ENCODE measurements at places on chromosomes 6 and 20. TPM values are rescaled to one million over a fixed set of nuclear protein-coding genes. Genes with fewer than 3 reads are reported as not detected.

DNA sequence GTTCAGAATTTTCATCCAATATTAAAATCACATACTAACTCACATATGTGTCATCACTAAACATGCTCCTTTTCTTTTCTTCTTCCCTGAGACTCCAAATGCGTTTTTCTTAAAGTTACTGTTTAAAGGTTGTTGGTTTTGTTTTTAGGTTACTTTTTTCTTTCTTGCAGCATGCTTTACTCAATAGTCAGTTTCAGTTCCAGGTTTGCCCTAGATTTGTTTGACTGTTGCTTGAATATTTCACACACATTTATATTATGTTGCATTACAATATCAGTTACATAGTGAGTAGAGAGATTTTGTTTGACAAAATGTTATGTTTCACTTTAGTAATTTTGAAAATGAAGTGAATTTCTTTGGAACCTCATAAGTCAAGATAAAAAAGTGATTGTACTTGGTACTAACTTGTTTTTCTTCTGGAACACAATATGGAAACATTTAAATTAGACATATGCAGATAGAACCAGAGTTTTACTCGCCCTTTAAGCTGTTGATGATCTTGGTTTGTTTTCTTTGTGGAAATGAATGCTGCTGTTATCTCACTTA is 27.3 kb downstream of the FNDC1 start:
- no peak for DNase-seq

- no peak for DNase-seq
Measured at GRCh38 chr20:10802236-10802635, 128.4 kb upstream of the JAG1 start.

- DNase-seq = no peak
Measured at GRCh38 chr20:63737945-63738686, 1.5 kb upstream of the SLC2A4RG start.

DNA sequence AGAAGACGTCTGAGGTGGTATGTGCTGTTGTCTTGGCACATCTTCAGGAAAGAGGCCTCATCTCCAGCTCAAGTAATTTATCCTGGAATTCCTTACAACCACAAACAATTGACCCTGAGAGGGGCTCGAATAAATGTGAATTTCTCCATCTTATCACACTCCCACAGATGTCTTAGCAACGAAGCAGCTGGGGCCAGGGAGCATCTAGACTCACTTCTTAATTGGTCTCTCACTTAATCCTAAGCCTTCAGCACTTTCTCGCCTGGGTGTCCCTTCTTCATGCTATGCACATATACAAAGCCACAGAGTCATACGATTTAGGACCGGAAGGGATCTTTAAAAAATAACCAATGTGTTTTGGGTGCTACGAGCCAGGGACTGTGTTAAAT is 27.1 kb downstream of the PCK1 start:
- no peak for DNase-seq

The ADGRF1 gene
- not detected for polyA plus RNA-seq

DNA sequence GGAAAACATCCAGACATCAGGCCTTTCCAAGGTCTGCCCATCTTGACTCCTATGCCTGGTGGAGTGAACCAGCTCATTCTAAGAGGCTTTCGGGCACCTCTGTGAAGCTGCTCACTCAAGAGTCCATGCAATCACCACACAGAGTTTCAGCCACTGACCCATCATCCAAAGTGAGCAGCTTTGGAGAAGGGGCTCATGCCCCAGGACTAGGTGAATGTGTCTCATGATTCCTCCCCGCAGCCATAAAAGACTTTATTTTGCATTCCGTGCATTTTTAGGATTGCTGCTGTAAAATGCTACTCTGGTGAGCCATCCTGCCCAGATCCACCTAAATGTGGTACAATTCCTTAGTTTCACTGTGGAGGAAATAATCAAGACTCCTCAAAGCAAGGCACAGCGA is 44.5 kb upstream of the EZR start:
- DNase-seq = no peak

The SRMS gene
- not detected for polyA plus RNA-seq

DNA sequence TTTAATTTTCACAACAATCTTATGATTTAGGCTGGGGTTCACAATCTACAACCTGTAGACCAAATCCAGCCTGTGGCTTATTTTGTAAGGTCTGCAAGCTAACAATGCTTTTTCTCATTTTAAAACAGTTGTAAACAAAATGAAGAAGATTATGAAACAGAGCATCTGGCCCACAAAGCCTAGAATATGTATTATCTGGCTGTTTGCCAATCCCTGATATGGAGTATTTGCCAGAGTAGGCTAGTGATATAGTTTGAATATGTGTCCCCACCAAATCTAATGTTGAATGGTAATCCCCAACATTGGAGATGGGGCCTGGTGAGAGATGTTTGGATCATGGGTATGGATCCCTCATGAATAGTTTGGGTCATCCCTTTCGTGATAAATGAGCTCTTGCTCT is 201.8 kb downstream of the DHX35 start:
- no peak for DNase-seq

The BHLHE23 gene
- not detected for polyA plus RNA-seq

GRCh38 chr6:135577059-135577538 is 79.6 kb upstream of the AHI1 start:
- no peak for DNase-seq

GRCh38 chr6:52359403-52359802 is 2.5 kb upstream of the PAQR8 start:
- DNase-seq = no peak

The ZSCAN16 gene
- polyA plus RNA-seq = 5.6 TPM

GRCh38 chr6:99520855-99521632 is 5.8 kb upstream of the USP45 start:
- peak; percentile 82 for DNase-seq

DNA sequence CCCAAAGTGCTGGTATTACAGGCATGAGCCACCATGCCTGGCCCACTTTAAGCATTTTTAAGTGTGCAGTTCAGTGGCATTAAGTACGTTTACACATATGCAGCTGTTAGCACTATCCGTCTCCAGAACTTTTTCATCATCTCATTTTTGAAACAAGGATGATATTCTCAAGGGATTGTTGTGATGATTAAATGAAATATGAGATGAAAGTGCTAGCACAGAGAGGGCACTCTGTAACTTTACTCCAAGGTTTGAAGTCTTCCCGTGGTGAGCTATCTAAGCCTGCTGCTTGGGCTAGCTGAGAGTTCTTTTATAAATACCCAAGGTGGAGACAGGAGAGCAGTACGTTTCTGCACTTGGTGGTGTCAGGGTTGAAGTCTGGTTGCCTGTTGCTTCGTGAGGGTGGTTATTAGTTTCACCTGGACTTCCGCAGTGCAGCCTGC is 6.6 kb downstream of the TM9SF4 start:
- DNase-seq = no peak

DNA sequence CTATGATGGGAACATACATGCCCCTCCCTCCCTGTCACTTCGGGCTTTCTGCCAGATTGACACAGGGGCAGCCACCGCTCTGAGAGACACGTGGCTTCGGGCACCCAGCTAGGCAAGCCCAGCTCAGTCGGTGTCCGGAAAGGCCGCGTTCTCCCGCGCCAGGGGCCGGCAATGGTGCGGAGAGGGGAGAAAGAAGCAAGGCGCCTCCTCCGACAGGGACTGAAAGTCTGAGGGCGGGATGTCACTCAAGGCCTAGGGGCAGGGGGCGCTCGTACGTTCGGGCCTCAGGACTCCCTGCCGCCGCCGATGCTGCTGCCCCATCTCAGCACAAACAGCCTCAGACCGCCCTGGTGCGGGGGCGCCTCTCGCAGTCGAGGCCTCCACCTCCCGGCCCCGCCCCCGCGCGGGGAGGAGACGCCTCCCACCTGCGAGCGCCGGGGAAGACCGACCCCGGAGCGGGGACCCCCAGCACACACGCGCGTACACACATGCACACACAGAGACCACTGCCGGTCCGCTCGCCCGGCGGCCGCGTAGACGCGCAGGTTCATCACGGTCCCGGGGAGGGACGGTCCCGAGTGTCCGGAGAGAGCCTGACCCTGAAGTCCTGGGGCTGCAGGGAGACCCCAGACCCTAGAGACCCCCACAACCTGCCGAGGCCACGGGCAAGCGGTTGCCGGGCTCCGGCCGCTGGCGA is 1.9 kb downstream of the GRM4 start:
- no peak for DNase-seq

The ERMARD gene
- 12.6 TPM for polyA plus RNA-seq

DNA sequence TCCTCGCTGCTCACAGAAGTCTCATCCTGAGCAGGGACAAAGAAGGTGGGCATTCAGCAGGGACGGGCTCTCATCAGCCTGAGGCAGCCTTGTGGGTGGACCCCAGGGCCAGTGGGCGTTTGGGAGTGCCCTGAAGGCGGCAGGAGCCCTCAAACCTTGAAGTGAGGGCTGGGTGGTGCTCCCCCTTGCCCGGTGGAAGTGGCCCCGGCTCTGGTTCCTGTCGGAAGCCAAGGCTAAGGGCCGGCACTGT is 110.5 kb downstream of the NOL4L start:
- DNase-seq = no peak

DNA sequence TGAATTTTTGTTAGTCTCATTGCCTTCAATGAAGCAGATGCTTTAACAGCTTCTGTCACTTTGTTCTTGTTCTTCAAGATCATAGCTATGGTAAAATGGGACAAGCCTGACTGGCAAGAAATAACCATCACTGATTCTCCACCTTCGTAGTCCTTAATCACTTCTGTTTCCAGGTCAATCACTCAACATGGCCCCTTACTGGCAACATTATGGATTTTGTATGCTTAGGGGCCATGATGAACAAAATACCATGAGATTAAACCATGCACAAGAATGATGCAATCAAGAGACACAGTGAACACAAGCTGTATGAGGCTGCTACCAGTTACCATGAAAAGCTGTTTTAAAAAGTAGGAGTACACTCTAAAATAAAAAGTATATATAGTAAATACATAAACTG is 32.8 kb downstream of the ADNP start:
- DNase-seq = no peak

DNA sequence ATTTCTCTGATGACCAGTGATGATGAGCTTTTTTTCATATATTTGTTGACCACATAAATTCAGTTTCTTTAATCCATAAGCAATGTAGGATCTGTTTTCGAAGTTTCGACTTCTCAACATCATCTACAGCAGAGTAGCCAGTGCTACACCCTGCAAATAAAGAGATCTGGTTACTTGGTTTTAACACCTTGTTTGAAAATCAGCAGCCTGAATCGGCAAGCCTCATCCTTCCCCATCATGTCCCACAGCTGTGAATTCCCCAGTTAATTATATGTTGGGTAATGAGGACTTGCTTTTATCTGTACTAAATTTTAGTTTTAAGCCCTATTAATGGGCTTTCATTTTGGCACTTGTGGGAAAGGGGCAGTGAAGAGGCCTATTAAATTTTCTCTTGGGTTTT is 80.6 kb downstream of the BMP2 start:
- DNase-seq = no peak

DNA sequence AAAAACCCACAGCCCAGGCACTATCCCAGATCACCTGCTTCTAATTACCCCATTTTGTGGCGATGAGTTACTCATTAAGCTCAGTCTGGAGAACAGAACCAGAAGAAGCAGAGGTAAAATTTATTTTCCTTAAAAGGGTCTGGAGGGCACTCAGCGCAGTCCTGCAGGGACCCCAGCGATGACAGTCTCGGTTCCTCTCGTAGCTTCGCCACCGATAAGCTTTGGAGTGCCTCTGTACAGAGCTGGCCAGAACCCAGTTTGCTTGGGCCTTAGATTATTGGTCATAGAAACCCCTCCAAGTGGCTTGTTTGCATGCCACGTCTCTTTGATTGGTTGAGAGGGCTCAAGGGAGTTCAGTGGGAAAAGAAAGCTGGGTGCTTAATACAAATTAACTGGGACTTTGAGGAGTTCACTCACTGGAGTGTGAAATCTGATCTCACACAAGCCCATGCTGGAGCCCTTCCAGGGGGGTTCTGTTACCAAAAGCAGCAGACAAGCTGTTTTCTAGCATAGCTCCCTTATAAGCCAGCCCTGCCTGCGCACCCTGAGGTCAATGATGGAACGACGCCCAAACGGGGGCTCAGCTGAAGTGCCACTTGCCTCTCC is 158.5 kb upstream of the ARID1B start:
- DNase-seq = no peak

- DNase-seq = no peak
Measured at GRCh38 chr6:142716097-142716496, 228.9 kb downstream of the HIVEP2 start.

DNA sequence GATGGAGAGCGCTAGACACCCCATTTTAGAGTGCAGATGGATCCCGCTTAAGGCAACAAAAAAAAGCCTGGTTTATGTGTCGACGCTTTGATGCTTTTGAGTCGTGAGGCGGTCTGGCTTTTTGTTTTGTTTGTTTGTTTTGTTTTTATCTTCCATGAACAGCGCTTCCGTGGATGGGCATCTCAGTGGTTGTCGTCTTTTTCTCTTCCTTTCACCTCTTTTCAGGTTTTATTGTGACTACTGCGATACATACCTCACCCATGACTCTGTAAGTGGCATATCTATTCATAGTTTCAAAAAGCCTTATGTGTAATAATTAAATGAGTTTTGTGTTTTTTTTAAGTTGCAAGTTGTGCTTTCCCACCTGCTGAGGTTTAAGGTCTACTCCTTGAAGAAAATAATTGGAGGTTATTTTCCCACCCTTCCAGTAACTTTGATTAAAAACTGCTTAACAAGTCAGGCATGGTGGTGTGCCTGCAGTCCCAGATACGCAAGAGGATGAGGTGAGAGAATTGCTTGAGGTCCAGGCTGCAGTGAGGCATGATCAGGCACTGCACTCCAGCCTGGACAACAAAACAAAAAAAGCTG is 476 bp downstream of the SNRPC start:
- no peak for DNase-seq

DNA sequence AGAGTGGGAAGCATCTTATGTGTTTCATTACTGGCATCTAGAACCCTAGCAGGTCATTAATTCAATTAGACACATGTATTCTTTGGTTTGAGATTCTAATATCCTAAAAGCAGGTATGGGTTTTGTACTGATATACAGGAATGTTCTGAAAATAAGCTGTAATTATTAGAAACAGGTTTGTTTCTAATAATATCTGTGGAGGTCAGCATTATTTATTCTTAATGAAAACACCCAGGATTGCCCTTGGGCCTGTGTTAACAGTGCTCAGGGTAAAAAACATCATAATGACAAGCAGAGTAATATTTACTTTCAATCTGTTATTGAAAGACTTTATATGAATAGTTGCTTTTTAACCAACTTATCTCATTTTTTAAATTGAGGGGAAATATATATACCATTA is 8.0 kb upstream of the TULP4 start:
- no peak for DNase-seq

DNA sequence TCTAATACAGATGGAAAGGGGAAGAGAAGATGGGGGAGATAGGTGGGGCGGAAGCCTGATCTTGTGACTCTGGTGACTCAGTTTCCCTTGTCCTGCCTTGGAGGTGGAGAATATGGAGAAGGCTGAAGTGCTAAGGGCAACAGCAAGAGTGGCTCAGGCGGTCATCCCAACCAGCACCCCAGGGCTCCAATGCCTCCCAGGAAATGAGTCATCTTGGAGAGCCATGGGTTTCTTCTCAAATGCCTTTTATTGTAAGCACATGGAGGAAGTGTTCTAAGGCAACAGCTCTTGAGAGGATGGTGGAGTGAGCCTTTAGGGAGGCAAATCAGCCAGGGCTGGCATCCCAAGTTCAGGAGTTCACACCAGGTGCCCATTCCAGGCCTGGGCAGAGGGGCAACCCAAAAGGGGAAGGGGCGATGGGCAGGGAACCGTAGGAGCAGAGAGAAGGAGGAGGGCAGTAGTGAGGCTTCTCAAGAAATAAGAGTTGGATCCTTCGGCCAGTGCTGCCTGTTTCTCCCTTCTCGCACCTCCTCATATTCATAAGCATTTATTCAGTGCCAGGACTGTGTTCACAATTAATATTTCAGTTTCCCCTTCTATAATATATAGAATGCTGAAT is 13.2 kb upstream of the AHCY start:
- DNase-seq = no peak
